Activated CD4-positive, alpha-beta T cell treated with anti-CD3 and anti-CD28 coated beads, Interleukin-2, amount 10 ng/mL, durations not matched to agents 24 days and 14 days (primary cell): ENCODE measurements at places on chromosomes 6 and 20. TPM values are rescaled to one million over a fixed set of nuclear protein-coding genes. Genes with fewer than 3 reads are reported as not detected.

TDRD6 gene
- not detected in 2 replicates for total RNA-seq

FLRT3 gene
- total RNA-seq = not detected in 2 replicates

DNA sequence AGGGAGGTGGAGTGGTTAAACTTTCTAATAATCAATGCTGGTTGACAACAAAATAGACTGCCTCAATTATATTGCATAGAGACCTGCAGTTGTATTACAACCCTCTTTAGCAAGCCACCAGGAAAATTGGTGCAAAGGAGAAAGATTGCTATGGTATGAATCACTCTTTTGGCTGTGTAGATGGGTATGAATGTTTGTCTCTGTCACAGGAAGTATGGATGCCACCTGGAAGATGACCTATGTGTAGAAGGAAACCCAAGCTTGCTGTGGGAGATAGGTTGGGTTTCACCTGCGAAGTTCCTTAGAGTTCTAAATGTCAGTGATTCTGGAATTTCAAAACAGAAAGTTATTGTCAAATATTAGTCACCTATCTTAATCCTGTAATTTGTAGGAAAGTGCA is 134.6 kb downstream of the SOBP start:
- peaks cover 24% of the 10 kb centered on the region for H3K27me3 ChIP-seq
- DNase-seq = no peak
- no peak overlapping the region for H3K27ac ChIP-seq
- H3K4me1 ChIP-seq = peaks cover 10% of the 10 kb centered on the region
- H3K4me3 ChIP-seq = no peak overlapping the region

GRCh38 chr6:147855803-147856482 is 347.5 kb downstream of the SAMD5 start:
- no peaks in the 10 kb centered on the region for H3K27me3 ChIP-seq
- no peak overlapping the region for H3K27ac ChIP-seq
- DNase-seq = no peak
- no peak overlapping the region for H3K4me3 ChIP-seq
- H3K4me1 ChIP-seq = no peaks in the 10 kb centered on the region
